Epithelial cell of proximal tubule (primary cell): ENCODE measurements at places on chromosomes 12 and 14. TPM values are rescaled to one million over a fixed set of nuclear protein-coding genes. Genes with fewer than 3 reads are reported as not detected.

GRCh38 chr12:125890971-125891370 is 825.7 kb downstream of the AACS start:
- no peak for DNase-seq

DNA sequence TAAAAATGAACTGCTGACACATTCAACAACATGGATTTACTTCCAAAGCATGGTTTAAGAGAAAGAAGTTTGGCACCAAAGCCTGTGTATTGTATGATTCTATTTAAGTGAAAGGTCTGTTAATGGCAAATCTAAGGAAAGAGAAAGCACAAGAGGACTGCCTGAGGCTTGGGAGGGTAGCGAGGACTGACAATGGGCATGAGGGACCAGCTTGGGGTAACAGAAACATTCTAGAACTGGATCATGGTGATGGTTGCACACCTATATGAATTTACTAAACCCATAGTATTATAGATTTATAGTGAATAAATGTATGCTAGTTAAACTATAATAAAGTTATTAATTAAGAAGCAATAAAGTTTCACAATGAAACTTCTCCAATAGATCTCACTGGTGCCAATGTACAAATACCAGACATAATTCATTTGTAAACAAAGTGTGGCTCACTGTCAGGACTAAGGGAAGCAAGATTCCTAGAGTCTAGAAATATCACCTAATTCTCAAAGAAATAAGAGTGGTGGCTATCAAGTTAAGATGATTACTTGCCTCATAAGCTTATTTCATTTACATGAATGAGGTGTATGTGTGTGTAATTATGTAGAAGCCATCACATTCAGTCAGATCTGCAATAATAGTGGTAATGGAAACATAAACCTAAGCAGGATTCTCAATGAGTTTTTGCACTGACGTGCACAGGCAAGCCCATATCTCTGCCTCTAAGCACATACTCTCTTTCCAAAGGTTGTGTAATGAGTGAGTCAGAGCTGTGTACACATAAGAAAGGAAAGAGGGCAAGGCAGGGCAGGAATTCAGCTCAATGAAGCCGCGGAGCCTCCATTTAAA is 353.4 kb downstream of the KCNH5 start:
- DNase-seq = peak; percentile 1

DNA sequence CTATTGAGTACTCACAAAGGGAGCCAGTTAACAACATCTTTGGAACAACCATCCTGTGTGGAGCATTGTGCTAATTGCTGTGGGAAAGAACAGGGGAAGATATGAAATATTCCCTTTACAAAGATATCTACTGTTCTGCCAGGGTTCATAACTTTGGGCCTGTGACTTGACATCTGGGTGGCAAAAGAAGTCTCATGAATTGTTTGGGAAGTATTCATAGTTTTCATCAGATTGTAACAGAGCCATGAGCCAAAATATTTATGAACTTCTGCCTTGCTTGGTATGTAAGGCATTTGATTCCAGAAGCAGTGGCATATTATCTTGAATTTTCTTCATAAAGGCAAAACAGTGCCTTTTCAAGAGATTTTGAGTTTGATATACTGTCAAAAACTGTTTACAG is 816.2 kb downstream of the DIO2 start:
- DNase-seq = no peak

INHBE gene
- total RNA-seq = 0.29 TPM in 1 of 2 replicates, not detected in the other

DNA sequence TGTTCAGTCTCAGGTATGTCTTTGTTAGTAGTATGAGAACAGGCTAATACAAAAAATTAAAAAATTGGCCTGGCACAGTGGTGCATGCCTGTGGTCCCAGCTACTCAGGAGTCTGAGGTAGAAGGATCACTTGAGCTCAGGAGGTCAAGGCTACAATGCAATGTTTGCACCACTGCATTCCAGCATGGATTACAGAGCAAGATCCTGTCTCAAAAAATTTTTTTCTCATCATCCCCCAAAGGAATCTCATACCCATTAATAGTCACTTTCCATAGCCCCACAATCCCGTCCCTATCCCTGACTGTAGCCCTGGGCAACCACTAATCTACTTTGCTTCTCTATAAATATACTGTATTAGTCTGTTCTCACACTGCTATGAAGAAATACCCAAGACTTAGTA is 57.8 kb downstream of the TTC8 start:
- DNase-seq = no peak

C14orf93 gene
- 6.0 and 9.4 TPM in 2 replicates for total RNA-seq

TOGARAM1 gene
- 4.2 and 4.6 TPM in 2 replicates for total RNA-seq

DNA sequence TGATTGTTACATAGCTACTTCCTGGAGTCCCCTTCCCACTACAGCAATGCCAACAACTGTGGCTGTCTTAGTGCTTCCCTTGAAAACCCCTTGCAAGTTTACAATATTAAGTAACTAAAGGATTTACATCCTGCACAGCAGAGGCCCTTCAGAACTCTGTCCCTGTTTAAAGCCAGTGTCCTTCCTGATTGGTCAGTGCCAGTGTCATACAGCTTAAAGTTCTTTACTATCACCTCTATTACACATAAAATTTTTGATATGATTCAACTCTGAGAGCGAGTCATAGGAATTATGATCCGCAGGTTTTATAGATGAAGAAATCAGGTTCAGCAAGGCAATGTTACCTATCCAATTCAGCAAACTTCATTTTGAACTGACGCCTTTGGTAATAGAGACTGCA is 91.4 kb upstream of the ALX1 start:
- no peak for DNase-seq

GRCh38 chr14:64951724-64952123 is 9.2 kb upstream of the GPX2 start:
- DNase-seq = no peak

GRCh38 chr12:89305373-89305772 is 46.9 kb downstream of the DUSP6 start:
- no peak for DNase-seq

GRCh38 chr12:1749019-1749418 is 58.1 kb downstream of the ADIPOR2 start:
- DNase-seq = no peak

DNA sequence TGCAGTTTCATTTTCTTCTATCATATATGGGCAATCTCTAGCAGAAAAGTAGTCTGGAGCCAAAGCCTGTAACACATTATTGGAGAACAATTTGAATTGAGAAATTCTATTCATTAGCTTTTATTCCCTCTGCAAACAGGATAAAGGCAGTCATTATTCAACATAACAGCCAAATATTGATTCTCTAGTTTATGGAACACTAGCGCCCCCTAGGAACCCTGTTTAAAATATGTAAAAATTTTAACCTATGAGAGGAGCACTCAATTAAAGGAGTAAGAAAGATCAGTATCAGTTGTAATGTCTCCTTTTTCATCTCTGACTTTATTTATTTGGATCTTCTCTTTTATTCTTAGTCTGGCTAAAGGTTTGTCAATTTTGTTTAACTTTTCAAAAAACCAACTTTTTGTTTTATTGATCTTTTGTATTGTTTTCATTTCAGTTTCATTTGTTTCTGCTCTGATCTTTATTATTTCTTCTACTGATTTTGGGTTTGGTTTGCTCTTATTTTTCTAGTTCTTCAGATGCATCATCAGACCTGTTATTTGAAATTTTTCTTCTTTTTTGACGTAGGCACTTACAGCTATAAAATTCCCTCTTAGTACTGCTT is 4.8 kb upstream of the LMNTD1 start:
- DNase-seq = no peak

DNA sequence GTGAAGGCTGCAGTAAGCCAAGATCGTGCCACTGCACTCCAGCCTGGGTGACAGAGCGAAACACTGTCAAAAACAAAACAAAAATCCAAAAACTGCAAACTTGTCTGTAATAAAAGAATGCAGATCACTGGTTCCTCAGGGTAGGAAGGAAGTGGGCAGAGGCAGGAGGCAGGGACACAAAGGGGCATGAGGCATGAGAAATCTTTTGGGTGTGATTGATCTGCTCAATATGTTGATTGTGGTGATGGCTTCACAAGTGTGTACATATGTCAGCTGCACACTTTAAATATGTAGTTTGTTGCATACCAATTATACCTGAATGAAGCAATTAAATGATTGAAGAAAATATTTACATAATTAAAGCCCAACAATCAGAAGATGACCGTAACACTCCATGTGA is 117.6 kb downstream of the CMAS start:
- no peak for DNase-seq

- peak; percentile 51 for DNase-seq
Measured at GRCh38 chr12:103647267-103647666, 60.2 kb downstream of the STAB2 start.

DNA sequence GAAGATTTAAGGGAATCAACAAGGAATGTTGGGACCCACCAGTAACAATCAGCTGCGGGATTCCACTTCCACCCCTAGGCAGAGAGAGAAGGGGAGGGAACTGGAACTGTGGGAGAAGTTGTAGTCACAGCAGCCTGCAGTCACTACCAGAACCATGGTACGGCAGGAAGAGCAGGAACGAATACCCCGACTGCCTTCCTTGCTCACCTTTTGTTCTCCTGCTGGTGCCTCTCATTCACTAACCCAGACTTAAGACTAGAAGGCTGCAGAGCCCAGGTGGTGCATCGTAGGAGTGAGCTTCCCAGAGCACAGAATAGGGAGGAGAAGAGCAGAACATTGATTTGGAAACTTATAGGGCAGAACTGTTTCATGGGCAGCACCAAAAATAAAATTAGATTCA is 154.2 kb downstream of the DYRK2 start:
- no peak for DNase-seq

- no peak for DNase-seq
Measured at GRCh38 chr12:3658327-3659163, 94.4 kb downstream of the CRACR2A start.

DNA sequence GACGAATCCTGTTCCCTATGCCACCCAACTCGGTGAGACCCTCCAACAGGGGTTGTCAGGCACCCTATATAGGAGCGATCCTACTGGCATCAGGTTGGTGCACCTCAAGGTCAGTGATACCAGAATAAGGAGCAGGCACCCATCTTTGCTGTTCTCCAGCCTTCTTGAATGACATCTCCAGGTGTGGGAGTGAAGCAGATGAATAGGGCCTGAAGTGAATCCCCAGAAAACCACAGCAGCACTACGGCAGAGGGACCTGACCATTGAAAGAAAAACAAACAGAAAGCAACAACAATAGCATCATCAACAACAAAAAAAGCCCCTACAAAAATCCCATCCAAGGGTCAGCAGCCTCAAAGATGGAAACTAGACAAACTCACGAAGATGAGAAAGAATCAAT is 445.2 kb upstream of the ATP2B1 start:
- DNase-seq = no peak

- DNase-seq = no peak
Measured at GRCh38 chr14:81474148-81474492, 59.5 kb downstream of the SEL1L start.

FBXW8 gene
- total RNA-seq = 13.1 and 14.4 TPM in 2 replicates

- DNase-seq = no peak
Measured at GRCh38 chr12:46435625-46436024, 63.1 kb upstream of the SLC38A2 start.

IFNG-AS1 gene
- not detected in 2 replicates for total RNA-seq

GRCh38 chr14:34424488-34424887 is 37.6 kb downstream of the SPTSSA start:
- no peak for DNase-seq

- no peak for DNase-seq
Measured at GRCh38 chr12:99111600-99111999, 466.5 kb downstream of the APAF1 start.
